ENCODE measurements at places on chromosomes 5 and 9.
A peak's percentile ranks its signal among the peaks of the same experiment; 100 is the strongest.

- no peak for DNase-seq
Observed at GRCh38 chr5:63686938-63687337, 275.3 kb downstream of the HTR1A start.

GRCh38 chr9:114266969-114267368 lies 55.9 kb upstream of the ORM1 start:
- DNase-seq = no peak

GRCh38 chr9:35945341-35946018 lies 12.5 kb downstream of the OR2S2 start:
- peak; percentile 41 for DNase-seq

DNA sequence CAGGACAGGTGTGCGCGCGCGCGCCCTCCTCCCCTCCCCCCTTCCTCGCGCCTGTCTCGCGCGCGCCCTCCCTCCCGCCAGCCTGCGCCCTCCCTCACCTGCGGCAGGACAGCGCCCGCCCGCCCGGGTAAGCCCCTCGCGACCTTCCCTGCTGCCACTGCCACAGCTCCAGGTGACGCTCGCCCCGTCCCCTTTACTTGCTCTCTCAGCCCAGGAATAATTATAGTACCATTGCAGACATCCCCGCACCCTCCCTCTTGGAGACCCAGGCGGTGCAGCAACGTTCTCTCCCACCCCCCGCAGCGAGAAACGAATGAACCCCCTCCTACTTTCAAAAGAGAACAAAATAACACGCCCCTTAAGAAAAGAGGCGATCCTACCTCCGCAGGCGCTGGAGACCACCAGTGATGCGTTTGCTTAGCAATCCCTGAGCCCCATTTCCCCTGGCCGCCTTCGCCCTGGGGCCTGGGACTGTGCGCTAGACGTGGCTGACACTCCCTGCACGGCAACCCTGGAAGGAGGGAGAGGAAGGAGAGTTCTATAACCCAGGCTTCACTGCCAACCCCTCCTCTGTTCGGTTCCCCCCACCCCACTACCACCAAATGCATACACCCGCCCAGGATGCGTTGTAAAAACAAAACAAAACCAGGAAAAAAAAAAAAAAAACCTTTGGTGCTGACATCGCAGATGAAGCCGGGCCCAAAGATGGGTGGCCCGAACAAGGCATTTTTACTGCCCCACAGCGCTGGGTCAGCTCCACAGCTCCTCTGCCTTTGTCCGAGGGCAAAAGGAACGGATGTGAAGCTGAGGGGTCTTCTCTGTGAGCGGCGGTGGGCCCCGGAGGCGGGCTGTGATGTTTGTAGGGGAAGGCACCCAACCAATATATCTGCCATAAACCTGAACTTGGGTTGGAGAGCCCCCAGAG lies 5.6 kb upstream of the PURA start:
- peak; percentile 1 for DNase-seq

DNA sequence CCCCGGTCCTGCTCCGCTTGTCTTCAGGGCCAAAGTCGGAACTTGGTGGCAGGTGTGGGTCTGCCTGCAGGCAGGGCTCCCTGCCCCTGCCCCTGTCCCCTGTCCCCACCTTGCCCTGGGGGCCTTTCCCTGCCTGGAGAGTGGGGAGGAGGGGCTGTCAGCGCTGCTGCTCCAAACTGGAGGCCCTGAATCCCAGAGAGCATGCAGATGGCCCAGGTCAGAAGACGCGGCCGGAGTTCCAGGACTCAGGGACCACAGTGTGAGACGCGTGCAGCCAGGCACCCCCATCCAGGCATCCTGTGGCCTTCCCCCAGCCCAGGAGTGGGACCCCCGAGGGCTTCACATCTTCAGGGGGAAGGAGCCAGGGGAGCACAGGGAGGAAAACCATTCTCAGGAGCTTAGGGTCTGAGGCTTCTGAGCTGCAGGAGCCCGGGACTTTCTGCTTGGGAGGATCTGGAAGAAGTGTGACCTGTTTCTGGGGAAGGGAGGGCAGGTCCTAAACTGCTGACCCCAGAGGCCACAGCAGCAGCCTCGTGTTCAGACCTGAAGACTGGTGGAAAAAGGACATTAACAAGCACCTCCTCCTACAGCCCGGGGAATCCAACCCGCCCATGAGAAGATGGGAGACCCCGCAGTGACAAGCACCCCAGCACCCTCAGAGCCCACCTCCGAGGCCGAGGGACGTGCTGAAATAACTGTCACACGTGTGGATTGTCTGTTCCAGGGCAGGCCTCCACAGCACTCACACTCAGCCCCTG lies 38.0 kb downstream of the RASGEF1C start:
- DNase-seq = no peak

DNA sequence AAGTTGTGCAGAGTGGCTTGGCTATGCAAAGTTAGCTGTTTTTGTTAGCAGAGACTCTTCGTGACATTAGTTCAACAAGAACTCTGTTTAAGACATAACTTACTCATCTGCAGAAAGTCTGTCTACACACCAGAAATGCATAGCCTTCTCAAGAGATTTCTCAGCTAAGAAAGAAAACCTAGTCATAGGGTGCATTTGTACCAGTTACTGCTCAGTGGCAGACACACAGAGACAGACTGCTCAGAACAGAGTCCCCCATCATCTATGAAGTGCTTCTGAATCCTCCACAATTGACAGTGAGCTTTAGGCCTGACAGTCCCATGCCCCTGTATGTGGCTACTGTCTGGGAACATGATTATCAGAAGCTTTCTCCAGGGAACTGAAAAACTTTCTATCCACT lies 56.1 kb upstream of the IFNK start:
- DNase-seq = no peak

DNA sequence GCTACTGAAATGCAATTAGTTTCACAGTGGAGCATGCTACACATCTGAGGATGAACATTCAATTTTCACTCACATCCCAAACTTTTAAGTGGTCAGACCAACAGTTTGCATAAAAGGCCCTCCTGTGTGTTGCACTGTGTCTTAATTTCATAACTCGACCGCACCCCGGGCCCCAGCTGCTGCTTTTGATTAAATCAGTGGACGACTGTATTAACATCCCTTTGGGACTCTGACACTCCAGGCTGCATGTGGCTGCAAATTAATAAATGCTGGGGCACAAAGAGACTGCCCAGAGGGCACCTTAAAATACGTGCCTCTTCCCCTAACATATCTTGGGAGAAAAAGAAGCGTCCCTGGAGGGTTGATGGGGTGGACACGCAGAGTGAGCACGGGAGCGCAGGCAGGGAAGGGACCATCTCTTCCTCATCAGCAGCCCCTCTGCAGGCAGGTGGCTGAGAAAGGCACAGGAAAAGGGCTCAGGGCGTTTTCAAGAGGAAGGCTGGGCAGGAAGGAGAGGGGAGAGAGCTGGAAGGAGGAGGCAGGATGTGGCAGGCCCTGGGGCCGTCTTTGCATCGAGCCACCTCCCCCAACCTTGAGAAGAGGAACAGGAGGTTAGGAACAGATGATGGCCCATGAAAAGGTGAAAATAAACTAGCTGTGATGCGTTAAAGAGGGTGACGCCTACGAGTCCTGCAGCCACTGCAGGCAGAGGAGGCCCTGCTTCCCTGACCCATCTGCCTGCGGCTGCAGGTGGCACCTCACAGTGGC lies 18.6 kb downstream of the MED10 start:
- peak; percentile 9 for DNase-seq

- DNase-seq = no peak
Observed at GRCh38 chr9:113468716-113469448, 5.4 kb downstream of the RGS3 start.

- no peak for DNase-seq
Observed at GRCh38 chr5:8349855-8350254, 480.9 kb downstream of the MTRR start.

DNA sequence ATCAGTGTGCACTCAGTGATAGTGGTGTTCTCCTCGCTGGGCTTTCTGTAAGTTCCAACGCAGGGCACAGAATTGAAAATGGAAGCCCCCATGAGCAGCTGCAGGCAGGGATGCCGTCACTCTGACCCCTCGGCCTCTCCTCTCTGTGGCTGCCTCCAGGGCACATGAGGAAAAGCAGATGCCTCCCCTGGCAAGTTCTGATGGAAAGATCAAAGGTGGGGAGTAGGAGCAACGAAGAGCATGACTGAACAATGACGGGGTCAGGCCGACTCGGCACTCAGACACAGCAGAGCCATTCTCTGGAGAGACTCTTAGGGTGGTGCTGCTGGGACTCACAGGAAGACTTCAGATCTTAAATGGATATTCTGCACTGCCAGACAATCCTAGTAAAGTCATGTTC lies 65.6 kb upstream of the CKMT2 start:
- DNase-seq = no peak

Data from activated T-helper 1 cell treated with Interleukin-2 at 50 U/mL for 16 hours (primary cell).